ENCODE measurements at places on chromosomes 12 and 14.

DNA sequence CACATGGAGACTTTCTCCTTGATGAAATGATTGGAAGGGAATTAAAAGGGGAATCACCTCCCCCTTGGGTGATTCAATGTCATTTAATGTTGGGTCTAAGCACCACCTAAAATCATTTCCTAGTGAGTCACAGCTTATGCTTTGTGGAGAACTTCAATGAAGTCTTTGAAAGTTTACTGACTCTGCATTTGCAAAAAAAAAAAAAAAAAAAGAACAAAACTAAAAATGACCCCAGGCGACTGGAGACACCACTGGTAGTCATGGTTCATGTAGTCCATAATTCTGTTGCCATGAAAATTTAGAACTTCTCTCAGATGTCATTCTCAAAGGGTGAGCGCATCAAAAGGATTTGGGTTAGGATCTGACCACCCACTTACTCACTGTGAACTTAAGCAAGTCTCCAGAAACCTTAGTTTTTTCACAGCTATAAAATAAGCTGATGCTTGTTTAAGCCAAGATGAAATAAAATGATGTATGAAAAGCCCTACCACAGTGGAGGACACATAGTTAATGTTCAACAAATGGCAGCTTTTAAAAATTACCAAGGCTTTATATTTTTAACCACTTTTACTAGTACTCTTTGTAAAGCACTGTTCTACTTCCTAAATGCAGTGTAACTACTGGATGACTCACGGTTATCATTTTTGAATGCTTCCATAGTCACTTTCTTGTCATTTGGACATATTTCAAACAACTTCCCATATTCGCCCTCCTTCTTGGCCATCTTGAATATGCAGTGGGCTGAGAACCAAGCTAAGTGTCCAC, 18.1 kb upstream of the KSR2 start:
- DNase-seq, result no peak

GRCh38 chr14:106179761-106180160, 653.4 kb downstream of the TMEM121 start:
- DNase-seq, result no peak

- no peak for DNase-seq
Measured at GRCh38 chr12:76518699-76519098, 40.9 kb downstream of the OSBPL8 start.

- DNase-seq, result no peak
Measured at GRCh38 chr12:57012600-57013465, 3.5 kb downstream of the TAC3 start.

GRCh38 chr12:87381742-87382141, 647.5 kb downstream of the C12orf50 start:
- no peak for DNase-seq

- no peak for DNase-seq
Measured at GRCh38 chr14:35822501-35822900, 3.6 kb upstream of the BRMS1L start.

- DNase-seq, result no peak
Measured at GRCh38 chr12:25189656-25190055, 5.3 kb downstream of the DNAI7 start.

GRCh38 chr14:45156067-45156466, 20.3 kb downstream of the FANCM start:
- no peak for DNase-seq

DNA sequence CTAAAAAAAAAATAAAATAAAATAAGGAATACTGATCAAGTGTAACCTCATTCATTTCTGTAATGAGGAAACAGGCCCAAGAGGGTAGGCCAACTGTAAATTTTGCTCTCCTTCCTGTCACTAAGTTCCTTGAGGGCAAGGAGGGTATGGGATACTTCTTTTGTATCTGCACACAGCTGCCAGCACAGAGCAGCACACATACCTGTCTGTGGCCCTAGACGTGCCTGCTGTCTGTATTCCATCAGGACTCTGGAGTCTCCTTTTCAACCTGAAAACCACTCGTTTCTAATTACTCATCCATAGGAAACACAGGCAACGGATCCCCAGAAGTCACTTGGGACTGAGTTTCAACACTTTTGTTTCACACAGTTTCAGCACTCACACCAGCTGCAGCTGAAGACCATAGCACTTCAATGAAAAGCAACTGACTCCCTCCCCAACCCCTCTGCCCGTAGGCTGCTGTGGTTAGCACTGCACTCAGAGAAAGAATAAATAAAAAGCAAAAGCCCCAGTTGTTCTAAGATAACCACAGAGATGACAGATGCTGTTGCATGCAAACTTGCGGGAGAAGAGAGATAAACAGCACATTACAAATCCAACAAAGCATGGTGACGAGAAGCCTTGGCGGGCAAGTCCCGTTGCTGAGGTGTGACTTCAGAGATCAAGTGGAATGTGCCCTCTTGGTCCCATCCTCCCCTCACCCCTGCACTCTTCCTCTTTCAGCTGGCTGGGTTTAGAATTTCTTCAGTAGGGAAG, 24.9 kb downstream of the CRACR2A start:
- DNase-seq, result no peak

GRCh38 chr12:42792265-42792664, 202.7 kb upstream of the PRICKLE1 start:
- DNase-seq, result no peak

DNA sequence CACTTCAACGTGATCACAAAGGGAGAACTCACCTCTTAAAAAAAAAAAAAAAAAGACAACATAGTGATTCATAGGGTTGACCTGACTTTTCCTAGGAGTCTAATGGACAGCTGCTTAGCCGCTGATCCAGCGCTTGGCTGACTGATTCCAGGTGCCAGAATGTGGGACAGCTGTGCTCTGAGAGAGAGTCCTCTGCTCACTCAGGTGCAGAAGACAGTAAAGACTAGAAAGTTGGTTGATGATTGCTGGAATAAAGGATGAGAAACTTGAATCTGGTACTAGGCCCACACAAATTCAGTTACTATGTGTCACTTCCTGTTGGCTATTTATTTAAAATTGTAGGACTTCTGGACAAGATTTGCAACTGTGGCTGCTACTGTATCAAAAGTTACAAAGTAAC, 229.4 kb downstream of the CHST11 start:
- DNase-seq, result no peak

DNA sequence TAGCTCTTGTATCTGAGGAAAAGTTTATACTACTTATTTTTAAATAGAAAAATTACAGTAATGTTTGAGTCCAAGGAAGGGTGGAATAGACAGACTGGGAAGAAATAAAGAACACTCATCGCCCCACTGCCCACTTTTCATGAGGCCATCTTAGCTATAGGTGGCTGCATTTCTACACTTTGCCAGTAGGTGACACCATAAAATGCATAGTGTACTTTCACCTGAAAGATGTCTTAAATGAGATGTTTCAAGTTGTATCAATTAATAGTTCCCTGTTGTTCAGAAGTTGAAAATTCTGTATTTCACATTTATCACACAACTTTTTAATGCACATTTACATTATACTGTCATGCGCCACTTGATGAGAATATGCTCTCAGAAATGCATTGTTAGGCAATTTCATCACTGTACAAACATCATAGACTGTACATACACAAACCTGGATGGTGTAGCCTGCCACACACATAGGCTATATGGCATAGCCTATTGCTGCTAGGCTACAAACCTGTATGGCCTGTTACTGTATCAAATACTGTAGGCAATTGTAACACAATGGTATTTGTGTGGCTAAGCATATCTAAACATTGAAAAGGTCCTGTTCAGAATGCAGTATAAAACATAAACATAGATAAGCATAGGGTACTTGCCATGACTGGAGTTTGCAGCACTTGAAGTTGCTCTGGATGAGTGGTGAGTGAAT, 27.6 kb downstream of the PMCH start:
- no peak for DNase-seq

GRCh38 chr14:76015668-76016067, 30.1 kb downstream of the IFT43 start:
- DNase-seq, result no peak

DNA sequence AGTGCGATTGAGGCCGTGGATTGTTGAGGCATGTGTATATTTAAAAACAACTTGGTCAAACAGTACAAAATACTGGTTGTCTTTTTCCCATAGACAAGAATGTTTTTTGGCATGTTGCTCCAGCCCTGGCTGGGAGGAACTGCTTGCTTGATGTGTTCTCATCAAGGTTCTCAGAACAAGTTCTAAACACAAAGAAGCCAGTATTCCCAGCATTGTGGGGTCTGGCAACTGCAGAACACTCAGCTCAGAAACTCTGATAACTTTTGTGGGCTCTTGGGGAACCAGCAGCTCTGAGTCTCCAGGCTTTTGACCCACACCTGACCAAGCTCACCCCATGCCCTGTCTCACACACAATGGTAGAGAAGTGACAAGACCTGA, 27.1 kb upstream of the DICER1 start:
- DNase-seq, result no peak

DNA sequence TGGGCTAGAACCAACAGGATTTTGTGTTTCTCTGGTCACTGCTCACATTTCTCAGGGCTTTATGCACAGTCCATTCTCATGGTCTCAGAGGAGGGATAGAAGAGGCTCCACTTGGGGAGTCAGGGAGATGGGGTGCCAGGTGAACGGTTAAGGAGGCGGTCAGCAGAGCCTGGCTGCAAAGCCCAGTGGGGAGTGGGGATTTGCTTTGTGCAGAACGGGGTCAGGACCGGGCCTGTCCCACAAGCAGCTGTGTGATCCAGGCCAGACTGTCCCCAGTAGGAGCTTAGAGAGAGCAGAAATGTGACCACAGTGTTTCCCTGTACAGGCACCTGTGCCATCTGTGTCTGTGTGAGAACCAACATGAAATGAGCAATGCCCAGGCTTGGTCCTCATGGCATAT, 4.1 kb downstream of the CMTM5 start:
- DNase-seq, result no peak

DNA sequence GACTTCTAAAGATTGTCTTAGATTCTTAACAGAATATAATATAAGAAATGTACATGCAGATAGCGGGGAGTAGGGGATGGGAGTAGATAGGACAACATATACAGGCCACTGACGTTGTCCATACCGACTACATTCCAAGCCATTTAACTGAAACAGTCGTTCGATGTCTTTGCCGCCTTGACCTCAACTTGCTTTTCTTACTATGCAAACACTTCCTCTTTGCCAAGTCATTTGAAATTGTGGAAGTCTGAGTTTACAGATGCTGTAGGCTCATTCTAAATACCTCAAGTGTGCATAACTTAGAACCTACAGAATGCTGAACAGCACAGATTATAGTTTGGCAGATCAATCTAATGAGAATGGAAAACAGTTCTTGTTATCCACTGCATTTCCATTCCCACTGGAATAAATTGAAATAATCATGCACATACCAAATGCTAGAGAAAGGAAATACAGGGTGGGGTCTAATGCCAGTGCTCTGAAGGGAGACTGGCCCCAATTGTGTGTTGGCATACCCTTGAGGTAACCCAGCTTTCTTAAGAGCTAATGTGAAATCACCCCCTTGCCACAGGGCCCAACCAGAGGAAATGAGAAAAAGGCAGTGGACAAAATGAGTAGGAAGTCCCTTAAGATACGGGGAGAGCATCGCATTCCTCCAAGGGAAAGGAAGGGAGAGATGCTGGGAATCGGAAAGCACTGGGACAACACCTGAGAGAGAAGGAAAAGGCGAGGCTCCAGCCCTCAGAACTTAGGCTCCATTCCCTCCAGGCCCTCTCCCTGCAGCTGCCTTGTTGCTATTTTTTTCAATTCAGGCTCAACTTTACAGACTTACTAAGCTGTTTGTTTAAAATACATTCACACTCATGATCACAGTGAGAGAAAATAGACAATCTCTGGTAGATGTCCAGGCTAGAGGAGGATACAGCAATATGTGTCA, 380.9 kb upstream of the TMTC1 start:
- no peak for DNase-seq

Measured in anterior cingulate cortex (tissue), 58 donors.